ENCODE measurements at places on chromosomes 5 and 9. TPM values are rescaled to one million over a fixed set of nuclear protein-coding genes. Genes with fewer than 3 reads are reported as not detected.

SPINK7 gene
- total RNA-seq, result not detected

PCDHB7 gene
- 3.6 TPM for total RNA-seq

SLC6A18 gene
- not detected for total RNA-seq

- no peak for DNase-seq
Observed at GRCh38 chr9:110371411-110372007, 33.8 kb upstream of the TXNDC8 start.

DNA sequence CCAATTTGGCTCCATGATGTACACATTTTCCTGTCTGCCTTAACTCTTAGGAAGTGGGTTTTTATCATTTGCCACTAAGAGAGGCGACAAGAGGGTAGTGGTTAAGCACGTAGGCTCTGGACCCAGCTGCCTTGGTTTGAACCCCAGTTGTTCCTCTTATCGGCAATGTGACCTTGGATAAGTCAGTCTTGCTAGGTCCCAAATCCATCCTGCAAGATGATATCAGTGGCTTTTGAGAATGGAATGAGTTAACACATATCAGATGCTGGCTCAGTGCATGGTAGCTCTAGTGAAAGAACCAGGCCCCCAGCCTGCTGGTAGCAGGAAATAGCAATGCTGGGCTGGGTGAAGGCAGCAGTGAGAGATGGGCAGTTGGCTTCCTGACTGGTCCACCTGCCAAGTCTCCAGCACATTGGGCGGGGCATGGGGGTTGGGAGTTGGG, 72.5 kb downstream of the STK10 start:
- no peak for DNase-seq

GRCh38 chr5:112270299-112271293, 148.5 kb downstream of the EPB41L4A start:
- DNase-seq, result peak; percentile 15

All from umbilical cord (tissue), 2 donors.